ENCODE measurements at places on chromosomes 2 and 18.

- no peak for DNase-seq
Measured at GRCh38 chr2:109670556-109671411, 56.6 kb downstream of the SOWAHC start.

GRCh38 chr2:230658577-230658876 is 54.1 kb upstream of the CAB39 start:
- no peak for DNase-seq

GRCh38 chr2:239261796-239262483 is 138.9 kb downstream of the HDAC4 start:
- DNase-seq: no peak

DNA sequence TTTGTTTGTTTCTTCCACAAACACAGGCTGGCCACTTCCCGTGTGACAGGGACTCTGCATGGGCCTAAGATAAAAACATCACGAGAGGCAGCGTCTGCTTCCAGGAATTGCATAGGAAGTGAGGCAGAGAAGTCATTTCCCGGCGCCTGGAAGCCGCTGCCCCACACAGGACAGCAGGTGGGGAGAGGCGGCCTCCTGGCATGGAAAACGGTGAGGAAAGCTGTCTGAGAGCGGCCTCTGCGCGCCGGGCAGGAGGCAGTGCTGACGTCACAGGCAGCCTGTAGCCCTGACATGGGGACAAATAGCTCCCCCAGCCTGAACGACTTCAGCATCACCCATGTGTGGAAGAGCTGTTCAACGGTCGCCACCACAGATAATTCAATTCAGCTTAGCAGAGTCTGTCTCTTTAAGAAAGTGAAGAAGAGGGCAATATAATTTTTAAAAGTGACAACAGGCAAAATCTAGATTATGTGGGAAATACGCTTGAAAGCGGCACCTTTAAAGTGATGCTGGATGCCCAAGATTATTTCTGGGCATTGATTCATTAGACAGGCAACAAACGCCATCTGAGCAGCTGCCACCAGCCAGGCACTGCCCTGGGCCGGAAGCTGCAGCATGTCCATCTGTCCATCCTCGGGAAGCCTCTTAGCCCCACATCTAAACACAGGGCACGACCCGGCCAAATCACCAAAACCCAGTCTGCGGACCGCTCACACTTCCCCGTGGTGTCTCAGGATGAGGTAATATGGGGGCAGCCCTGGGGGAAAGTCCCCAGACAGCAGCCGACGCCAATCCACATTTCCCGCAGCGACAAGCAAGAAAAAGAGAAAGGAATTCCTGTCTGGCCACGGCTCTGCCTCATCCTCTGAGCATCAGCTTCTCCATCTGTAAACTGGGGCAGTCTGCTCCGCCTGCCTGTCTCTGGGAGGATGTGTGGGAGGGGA is 138.9 kb downstream of the PXDN start:
- DNase-seq: no peak

DNA sequence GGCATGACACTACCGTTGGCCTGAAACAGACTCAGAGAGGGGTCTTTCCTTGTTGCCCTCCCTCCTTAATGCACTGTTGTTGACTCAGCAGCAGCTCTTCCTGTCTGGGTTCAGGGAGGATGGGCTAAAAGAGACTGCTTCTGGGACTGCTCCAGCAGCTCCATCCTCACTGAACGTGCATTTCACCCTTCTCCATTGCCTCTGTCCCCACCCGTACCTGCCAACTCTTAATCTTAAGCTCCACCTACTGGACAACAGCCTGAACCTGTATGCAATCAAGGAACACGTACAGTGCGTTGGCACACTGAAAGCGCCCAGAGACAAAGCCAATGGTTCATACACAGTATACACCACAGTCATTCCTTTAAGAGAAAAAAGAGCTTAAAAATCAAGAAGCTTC is 230.8 kb upstream of the RAB6C start:
- no peak for DNase-seq

- DNase-seq: no peak
Measured at GRCh38 chr18:54358495-54359040, 862 bp downstream of the C18orf54 start.

GRCh38 chr2:21694079-21694878 is 570.5 kb downstream of the TDRD15 start:
- DNase-seq: no peak

DNA sequence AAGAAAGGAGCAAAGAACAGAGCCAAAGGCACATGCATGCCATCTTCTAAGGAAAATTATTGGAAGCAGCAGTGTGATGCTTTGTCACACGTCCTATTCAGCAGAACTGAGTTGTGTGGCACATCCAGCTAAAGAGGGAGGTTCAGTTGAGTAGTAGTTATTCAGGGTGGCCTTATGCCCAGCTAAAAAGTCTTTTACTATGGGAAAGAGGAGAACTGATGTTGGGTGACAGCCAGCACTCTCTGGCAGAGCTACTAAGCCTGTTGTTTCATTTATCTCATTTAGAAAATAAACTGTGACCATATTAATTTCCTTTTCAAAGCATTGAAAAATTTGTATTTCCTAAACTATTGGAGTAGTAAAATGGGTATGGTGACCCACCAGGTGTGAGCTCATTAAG is 18.5 kb downstream of the ITGA6 start:
- DNase-seq: no peak

- DNase-seq: no peak
Measured at GRCh38 chr2:68432696-68433658, 34.1 kb downstream of the FBXO48 start.

- DNase-seq: no peak
Measured at GRCh38 chr2:68284896-68285295, 32.6 kb upstream of the PPP3R1 start.

Measured in KG1 (cell line).